GM13976 (cell line): ENCODE measurements at places on chromosomes 4 and X.
A peak's percentile ranks its signal among the peaks of the same experiment; 100 is the strongest.

DNA sequence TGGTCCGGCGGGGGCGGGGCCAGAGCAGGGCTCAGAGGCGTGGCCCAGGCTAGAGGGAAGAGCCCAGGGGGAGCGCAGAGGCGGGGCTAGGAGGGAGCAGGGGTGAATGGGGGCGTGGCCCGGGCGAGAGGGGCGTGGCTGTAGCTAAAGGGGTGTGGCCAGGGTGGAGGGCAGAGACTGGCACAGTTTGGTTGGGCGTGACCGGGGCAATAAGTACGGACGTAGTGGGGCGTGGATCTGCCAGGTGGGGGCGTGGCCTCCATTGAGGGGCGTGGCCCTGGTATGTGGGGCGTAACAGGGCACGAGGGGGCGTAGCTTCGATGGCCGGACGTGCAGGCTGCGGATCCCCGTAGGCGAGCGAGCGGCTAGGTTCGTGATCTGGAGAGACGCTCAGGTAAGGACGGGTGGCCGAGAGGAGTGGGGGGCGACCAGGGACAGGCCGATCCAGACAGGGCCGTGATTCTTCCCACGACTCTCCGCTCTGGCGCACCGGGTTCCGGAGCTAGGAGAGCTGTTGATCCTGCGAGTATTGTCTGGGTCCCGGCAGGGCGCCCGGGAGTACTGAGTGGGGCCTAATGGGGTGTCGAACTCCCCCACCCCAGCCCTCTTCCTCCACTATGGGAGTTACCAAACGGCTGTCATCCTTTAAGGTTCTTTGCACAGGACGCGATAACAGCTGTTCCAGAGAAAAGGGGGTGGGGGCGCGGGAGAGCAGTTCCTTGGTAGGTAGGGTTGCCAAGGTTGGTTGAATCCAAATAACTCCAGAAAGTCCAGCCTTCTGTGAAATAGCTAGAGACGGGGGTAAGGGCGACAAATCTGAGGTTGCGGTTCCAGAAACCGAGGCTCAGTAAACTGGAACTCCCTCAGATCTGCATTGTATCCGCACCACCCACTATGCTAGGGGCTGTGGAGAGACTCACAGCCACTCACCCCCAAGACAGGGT, at the start of gene CA5B:
Gene CA5B (plus strand): TSS at position 312 of the 944 bp plus-strand sequence. CDS start 11,754 bp downstream, outside the sequence.
- DNase-seq = peak; percentile 92

DNA sequence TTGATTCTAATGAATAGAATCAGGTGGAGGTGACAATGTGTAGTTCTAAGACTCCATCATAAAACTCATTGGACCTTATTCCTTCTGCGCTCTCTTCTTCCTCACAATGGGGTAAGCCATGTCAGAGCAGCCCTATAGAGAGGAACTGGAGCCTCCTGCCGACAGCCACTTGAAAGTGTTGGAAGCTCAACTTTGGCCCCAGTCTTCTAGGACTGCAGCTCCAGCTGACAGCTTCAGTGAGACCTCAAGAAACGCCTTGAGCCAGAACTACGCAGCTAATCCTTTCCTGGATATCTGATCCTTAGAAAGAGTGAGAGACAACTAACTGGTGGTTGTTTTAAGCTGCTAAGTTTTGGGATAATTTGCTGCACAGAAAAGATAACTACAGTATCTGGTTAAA, 22.1 kb upstream of the ADH7 start:
- DNase-seq = no peak

DNA sequence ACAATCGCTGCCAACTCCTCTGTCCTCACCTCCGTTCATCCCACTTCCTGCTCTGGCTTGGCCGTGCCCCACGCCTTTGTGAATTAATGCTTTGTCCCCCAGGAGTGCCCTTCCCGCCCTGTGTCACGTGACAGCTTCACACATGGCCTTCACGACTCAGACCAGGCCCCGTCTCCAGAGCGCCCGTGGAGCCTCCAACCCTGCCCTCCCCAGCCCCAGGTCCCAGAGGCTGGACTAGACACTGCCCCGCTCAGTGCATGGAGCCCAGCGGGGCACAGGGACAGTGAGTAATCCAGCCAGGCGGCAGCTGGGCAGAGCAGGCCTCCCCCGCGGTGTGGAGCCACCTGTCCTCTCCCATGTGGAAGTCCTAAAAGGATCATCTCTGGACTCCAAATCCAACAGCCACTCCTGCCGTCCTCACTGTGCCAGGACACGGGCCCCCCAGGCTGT, 7.4 kb downstream of the ADRA2C start:
- DNase-seq = no peak

DNA sequence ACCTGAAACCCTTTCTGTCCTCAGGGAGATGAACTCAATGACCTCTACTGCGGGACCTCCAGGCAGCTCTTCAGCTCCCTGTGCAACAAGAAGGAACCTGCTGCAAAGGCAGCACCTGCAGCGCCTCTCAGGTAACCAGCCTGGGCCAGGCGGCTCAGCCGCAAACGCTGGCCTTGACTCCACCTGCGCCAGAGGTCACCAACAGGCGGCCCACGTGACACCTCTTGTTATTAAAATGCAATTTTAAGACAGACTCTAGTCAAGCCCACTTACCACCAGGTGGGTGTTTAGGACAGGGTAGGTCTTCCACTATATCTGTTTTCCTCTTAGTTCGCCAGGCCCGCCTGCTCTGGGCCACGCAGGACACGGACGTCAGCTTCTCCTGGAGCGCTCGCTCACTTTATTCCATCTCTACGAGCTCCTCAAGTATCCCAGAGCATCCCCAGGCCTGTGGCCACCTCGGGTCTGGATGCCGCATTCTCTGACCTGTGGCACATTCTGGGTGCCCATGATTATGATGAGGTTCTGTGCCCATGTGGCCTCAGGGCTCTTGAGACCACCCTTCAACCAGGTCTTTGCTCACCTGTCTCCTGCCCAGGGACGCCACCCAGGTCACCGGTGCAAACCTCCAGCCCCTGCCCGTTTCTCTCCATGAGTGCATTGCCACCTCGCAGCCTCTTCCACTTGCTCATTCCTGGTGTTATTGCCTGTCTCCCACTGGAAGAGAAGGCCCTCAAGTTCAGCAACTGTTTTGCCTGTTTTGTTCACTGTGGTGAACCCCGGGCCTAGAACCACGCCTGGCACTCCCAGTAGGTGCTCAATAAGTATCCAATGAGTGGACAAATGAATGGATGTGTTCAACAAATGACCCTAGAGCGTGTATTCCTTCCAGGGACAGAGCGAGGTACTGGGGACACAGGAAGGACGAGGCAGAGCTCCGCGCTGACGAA, 32.8 kb upstream of the JAKMIP1 start:
- DNase-seq = no peak

DNA sequence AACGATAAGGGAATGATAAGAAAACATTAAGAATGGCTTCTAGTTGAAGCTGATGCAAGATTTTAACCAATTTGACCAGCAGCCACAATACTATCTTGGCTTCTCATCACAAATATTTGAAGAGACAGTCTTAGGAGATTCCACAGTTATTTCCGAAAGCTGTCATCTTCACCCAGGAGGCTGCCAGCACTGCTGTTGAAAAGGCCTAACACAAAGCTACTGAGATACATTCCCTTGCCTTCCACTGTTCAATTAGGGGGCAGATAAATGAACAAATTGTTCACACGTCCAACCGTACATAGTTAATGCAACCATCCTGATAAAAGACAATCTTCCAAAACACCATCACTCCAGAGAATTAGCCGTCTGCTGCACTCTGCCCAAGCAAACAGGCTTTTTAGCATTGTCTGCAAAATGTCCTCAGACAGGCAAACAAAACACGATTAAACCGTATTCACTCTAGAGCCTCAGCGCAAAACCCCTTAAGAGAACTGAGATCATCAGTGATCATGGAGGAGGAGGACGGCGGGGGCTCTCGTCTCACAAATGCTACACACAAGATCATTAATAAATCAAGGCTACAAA, 189.8 kb upstream of the PSAPL1 start:
- DNase-seq = no peak

DNA sequence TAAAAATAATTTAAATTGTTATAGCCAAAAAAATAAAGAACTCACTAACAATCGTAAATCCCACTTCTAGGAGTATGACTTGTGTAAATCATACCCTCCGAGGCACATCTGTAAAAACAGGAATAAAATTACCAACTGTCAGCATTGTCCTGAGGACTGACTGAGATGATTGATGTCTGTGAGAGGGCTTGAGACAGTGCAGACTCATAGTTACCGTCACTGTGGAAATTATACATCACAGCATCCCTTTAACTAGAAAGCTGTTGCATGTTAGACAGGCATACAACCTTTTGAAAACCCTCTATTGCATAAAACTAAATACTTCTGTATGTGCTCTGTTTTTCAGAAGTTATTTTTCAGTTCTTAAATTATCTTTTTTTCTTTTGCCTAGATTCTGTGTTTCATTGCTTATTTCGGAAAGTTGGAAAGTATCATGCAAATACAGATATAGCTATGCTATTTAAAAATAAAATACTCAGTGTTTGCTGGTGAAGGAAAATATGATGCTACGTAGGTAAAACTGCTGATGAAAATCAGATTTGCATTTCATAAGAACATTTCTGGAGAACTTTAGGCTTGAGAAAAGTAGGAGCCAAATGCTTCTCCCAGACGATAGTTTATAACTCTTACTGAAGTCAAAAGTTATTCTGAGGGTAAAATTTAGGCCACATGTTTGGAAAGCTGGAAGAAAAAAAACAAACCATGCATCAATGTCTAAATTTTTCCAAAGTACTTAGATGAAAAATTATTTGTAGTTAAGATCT, 13.6 kb upstream of the RBPJ start:
- peak; percentile 33 for DNase-seq

DNA sequence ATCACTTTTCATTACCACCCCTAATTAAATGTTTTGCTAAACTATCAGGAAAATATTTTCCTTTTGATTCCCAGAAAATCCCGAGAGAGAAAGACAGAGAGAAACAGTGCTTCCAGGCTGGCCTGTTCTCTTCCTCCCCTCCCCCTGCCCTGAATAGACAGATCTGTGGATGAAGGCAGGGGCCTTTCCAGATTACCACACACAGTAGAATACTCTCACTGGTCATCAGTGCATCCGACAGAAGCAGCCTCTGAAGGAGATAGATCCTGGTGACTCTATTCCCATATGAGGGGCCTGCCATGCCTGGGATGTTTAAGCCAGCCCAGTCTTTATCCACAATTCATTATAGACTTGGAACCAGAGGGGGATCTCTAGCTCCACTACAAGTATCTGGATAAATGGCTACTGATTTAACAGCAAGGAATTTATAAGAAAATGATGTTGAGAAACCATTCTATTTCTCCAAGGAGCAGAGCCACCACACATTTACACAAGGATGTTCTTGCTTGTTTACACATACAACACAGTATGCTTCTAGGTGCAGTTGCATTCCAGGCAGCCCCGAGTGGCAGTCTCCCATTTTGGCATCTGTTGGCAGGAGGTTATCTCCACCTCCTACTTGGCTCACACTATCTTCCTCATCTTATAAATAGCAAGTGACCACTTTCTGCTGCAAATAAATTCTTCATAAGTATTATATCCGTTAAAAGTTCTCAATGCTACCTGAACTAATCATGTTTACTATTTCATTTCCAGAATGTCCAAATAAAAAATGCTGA, 115.8 kb downstream of the HS6ST2 start:
- DNase-seq = no peak

DNA sequence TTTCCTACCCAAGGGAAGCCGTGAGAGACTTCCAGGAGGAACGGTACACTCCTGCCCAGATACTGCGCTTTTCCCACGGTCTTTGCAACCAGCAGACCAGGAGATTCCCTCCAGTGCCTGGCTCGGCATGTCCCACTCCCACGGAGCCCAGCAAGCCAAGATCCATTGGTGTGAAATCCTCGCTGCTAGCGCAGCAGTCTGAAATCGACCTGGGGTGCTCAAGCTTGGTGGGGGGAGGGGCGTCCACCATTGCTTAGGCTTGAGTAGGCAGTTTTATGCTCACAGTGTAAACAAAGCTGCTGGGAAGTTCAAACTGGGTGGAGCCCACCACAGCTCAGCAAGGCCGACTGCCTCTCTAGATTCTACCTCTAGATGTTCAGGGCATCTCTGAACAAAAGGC, 284.8 kb upstream of the FGF13 start:
- no peak for DNase-seq

DNA sequence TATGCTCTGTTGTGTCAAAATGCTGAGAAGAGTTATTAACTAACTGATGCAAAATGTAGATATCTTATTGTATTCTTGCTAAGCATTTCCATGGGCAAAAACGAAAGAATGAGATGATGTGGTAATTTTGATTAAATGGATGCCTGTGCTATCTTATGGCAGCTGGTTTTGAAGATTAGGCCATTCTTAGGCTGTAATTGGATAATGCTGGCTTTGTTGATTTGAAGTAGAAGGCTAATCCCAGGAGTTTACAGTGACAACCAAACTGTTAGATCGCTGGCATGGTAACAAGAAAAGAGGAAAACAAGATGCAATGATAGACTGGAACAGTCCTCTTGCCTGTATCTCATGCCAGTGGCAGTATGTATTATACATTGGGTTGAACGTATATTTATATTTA, 74.1 kb upstream of the WDR44 start:
- no peak for DNase-seq

- DNase-seq = no peak
Measured at GRCh38 chr4:119290598-119290997, 31.3 kb downstream of the FABP2 start.

DNA sequence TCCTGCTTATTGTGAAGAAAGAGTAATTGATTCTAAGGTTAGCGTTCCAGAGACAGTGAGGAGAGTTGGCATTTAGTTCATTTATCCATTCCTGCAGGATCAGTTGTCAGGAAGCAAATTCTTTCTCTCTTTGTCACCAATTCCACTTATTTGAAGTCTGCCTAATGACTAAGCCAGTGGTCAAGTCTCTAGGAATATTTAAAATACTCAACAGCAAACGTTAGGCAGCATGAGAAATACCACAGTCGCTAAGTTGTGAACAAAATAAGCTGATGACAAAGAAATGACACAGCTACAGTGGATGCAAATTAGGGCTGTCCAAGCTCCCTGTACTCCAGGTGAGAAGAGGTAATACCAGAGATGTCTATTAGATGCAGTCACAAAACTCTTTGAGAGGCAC, 6.6 kb upstream of the MAGEB17 start:
- no peak for DNase-seq

- DNase-seq = no peak
Measured at GRCh38 chrX:2799369-2799768, 29.4 kb upstream of the GYG2 start.

- no peak for DNase-seq
Measured at GRCh38 chr4:52932591-52933470, 70.7 kb downstream of the RASL11B start.
